ENCODE measurements at places on chromosomes 7 and 10.

DNA sequence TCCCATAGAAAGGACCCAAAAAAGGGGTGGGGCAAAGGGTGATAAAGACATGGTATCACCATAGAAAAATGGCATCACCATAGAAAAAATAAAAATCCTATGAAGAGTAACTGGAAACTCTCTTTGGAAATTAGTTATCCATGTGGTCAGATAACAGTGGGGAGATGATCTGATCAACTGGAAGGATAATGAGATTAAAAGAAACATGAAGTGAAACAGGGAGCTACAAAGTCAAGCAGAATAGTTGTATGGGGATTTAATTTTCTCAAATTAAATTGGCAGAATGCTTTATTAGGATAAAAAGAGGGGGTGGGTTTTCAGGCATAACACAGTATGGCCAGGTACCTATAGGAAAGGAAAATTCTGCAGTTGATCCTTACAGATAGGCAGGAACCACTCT is 111.2 kb downstream of the WNT2 start:
- DNase-seq: no peak

- DNase-seq: no peak
Observed at GRCh38 chr7:92793656-92794205, 42.6 kb downstream of the CDK6 start.

DNA sequence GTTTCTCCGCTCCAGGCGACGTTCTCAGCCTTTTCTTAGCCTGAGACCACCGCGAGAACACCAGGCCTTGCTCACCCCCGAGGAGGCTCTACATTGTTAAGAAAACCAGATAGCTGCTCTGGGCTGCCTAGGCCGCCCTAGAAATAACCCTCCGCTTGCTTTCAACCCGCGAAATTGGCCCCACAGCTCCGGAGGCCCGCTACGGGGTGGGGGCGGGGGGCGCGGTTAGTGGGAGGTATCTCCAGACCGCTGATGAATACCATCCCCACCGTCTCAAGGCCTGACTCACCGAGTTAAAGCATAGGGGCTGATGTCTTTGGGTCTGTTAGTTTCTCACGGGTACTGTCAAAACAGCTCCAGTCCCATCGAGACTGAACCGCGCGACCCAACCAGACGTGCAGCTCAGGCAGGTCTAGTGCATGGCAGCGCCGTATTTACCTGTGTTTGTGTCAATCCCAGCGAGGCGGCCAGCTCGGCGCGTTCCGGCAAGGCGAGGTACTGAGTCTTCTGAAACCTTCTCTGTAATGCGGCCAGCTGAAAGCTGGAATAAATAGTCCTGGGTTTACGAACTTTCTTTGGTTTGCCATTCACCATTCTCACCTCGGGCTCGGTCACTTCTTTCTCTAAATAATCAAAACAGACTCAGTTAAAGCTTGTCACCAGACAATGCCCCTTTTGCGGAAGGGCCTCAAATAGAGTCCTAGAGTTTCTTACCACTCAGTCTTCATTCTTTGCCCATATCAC is 2.7 kb downstream of the DLX5 start:
- DNase-seq: no peak

DNA sequence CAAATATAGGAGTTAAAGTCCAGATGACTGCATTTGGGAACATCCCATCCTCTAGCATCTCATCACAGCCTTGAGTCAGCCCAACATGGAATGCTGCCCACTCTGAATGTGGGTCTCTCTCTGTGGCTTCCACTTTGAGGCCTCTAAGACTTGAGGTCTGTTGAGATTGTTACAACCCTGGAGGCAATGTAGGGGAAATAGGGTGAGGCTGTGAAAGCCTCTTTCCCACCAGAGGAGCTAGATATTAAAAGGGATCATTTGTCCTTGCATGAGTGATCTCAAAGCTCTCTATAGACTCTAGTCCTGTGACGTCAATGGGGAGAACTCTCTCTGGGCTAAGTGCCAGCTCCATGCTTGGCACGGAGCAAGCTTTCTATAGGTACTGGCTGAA is 6.4 kb upstream of the GOLGA7B start:
- no peak for DNase-seq

GRCh38 chr7:108094933-108095710 is 35.0 kb downstream of the LAMB4 start:
- DNase-seq: no peak

GRCh38 chr7:3559278-3559677 is 258.2 kb downstream of the SDK1 start:
- DNase-seq: no peak

DNA sequence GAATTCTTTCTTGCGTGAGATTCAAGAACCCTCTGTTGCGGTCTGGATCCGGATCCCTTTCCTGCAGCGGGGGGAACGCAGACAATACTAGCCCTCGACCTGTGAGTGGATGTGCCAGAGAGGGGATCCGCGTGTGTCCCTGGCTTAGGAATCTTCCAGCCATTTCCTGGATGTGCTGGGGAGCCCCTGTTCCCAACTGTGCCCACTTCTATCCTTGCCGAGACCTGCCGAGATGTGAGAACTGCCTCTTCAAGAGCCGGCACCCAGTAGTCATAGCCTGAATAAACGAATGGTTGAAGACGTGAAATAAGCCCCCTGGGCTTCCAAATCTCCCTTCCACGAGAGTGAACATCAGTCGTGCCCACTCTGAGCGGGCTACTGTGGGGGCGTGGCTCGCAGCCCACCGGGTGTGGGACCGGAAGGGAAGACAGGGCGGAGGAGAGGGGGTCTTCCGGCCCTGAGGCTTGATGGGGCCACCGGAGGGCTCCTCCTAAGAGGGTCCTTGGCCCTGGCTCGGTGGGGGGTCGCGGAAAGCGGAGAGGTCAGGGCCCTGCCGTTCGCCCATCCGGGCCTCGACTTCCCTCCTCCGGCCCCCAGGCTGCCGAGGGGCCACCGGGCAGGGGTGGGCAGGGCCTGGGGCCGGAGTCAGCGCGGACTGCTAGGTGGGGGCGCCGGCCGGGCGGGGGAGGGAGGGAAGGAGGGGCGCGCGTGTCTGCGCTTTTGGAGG is 1.3 kb upstream of the CCDC136 start:
- DNase-seq: no peak

DNA sequence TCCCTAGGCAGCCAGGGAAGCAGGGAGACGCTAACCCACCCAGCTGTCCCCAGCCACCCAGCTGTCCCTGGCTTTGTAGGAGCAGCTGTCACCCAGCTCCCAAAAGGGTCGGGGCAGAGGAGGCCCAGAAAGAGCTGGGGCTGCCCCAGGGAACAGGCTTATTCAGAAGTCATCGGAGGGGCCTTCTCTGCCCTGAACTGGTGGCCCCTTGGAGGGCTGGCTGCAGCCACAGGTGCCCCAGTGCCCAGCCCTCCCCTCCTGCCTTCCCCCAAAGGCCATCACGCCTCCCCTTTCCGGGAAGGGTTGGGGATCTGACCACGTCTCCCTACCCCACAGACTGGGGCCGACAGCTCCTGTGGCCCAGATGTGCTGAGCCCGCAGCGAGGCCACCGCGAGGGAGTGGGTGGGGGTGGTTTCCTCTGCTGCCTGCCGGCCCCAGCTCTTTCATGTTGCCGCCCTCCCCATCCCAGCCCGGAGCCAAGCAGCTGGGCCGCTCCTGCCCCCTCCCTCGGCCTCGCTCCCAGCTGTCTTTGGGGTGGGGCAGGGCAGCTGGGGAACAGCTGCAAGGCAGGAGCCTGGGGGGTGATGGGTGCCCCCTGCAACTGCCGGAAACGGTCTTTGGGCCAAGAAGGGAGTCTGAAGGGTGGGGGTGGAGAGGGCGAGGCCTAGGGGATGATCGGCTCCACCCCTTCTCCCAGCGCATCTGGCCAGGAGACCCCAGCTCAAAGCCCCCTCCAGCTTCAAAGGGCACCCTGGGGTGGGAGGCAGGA is 16.8 kb downstream of the TRIM8 start:
- DNase-seq: peak; percentile 71

DNA sequence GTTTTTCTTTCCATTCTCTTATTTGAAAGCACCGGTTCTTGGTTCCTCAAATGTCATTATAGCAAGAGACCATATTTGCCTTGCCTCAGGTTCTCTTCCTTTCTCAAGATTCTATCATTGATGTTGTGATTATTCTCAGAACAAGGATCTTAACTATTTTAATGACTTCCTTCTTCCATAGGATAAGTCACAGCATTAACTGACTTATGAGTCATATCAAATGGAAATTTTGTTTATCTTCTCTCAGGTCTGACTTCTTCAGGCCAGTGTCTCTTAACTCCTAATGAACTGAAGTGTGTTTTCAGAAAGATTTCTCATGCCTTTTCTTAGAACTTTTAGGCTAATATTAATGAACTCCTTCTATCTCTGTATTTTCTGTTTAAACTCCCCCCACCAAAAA is 794.6 kb upstream of the LRRN3 start:
- no peak for DNase-seq

DNA sequence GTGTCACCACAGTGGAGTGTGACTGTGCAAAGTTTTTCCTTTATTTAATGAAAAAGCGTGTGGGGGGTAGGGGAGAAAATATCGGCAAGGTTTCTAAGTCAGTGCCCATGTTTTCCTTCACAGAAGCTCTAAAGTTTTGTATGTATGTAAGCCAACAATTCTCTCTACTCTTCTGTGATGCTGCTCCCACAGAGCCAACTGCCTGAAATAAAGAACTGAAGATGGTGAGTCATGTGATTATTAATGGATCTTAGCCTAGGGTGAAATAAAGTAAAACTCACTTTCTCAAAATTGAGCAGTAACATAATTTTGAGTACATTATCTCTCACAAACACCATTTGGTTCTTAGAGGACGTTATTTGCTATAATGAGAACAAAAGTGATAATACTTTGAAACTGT is 143.7 kb downstream of the ELMO1 start:
- no peak for DNase-seq

GRCh38 chr10:101848894-101849351 is 5.3 kb upstream of the KCNIP2 start:
- DNase-seq: no peak

DNA sequence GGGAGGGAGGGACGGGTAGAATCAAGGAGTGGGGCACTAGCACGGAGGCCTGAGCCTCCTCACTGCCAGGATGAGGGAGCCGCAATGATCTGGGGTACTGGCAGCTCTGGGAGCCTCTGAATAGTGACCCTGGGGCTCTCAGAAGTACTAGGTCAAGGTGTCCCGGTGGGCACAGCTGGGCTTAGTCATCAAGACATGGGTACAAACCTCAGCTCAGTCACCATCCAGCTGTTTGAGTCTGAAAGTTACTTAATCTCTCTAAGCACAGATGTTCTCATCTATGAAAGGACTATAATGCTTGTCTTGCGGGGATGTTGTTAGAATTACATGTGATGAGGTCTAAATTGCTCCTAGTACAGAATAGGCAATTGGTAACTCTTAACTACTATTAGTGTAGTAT is 276.8 kb downstream of the KCNMA1 start:
- DNase-seq: no peak

DNA sequence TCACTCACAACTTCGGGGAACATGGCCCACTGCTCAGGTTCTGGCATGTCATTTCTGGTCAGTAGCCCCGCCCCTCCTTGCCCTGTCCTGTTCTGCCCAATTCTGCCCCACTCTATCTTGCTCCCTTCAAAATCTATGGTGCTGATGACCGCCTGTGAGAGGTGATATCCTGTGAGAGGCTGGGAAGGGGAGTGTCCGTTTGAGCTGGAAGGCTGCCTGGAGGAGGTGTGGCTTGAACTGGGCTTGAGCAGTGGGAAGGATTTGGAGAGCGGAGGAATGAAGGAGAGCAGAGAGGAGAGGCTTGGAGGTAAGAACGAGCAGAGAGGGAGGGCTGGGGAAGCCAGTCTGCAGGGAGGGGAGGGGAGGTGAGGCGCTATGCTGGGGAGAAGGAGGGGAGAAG is 145.3 kb downstream of the RPS24 start:
- no peak for DNase-seq

DNA sequence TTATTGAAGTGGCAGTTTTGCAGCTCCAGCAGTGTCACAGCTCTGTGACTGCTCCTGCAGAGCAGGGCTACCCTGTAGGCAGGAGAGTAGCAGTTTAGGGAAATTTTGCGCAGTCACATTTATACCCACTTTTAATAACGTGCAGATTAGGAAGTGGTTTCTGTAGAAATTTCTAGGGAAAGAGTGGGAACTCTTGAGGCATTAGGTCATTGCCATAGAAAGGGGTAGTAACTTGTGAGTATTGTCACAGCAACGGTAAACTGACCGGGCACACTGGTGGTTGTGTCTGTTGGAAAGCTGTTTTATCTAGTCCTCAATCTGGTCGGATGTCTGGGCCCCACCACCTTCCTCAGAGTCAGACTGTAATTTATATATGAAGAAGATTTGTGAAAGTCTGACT is 51.9 kb downstream of the CDC14C start:
- no peak for DNase-seq

DNA sequence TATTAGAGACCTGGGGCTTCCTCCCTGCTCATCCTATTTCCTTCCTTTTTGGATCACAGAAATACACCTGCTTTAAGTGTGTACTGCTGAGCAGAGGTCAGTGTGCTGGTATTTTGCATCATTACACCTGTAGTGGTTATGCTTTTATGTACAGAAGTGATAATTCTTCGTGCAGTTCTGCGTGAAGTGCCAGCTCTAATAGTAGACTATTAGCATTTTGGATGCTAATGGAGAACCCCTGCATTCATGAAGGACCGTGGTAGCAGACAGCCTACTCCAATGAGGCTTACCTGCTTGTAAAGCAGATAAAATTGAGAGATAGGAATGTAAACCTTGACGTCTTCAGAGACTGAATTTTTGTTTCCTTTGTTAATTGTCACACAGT is 114.3 kb downstream of the CDK14 start:
- no peak for DNase-seq

- DNase-seq: peak; percentile 30
Observed at GRCh38 chr7:144842377-144842851, 6.6 kb upstream of the TPK1 start.

GRCh38 chr7:87517136-87517815 is 41.8 kb upstream of the ABCB4 start:
- no peak for DNase-seq

DNA sequence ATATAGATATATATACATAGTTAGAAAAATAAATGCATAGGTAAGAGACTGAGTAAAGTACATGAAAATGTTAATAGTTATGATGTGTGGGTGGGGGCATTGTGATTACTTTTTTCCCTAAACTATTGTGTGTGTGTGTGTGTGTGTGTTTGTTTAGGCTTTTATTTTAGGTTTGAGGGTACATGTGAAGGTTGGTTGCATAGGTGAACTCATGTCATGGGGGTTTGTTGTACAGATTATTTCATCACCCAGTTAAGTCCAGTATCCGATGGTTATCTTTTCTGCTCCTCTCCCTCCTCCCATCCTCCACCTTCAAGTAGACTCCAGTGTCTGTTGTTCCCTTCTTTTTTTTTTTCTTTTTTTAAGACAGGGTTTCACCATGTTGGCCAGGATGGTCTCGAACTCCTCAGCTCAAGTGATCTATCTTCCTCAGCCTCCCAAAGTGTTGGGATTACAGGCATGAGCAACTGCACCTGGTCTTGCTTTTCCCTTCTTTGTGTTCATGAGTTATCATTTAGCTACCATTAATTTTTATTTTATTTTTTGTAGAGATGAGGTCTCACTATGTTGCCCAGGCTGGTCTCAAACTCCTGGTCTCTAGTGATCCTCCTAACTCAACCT is 1.9 kb upstream of the RUFY2 start:
- no peak for DNase-seq
